ENCODE measurements at places on chromosomes 11 and 22.

GRCh38 chr11:125784678-125785077 is 3.2 kb upstream of the PATE3 start:
- DNase-seq: no peak

- no peak for DNase-seq
These were observed 18.5 kb downstream of the NF2 start for GRCh38 chr22:29621761-29622526.

- DNase-seq: no peak
These were observed 565.8 kb downstream of the BUD13 start for GRCh38 chr11:116207019-116207418.

DNA sequence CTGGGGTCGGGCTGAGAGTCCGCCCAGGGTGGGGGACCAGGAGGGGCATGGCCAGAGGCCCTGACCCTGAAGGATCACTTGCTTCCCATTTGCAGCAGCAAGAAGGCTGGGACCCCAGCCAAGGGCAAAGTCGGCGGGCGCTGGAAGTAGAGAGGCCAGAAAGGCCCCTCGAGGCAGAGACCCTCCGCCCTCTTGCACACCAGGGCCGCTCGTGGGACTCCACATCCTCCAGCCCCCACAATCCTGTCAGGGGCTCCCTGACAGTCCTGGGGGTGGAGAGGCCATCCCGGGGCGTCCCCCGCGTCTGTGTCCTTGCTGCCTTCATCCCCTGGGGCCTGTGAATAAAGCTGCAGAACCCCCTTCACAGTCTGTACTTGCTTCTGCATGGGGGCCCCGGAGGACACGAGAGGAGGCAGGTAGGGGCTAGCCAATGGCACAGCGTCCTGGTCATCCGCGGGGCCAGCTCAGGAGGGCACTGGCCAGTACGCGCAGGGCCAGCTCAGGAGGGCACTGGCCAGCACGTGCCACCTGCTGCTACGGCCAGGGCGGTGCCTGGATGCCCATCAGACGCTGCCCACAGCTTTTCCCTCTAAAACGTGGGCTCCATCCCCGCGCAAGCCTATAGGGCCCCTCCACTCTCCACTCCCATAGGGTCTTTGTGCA is 8.7 kb upstream of the MRPL23 start:
- DNase-seq: no peak

GRCh38 chr11:34599406-34599945 is 21.4 kb upstream of the EHF start:
- no peak for DNase-seq

DNA sequence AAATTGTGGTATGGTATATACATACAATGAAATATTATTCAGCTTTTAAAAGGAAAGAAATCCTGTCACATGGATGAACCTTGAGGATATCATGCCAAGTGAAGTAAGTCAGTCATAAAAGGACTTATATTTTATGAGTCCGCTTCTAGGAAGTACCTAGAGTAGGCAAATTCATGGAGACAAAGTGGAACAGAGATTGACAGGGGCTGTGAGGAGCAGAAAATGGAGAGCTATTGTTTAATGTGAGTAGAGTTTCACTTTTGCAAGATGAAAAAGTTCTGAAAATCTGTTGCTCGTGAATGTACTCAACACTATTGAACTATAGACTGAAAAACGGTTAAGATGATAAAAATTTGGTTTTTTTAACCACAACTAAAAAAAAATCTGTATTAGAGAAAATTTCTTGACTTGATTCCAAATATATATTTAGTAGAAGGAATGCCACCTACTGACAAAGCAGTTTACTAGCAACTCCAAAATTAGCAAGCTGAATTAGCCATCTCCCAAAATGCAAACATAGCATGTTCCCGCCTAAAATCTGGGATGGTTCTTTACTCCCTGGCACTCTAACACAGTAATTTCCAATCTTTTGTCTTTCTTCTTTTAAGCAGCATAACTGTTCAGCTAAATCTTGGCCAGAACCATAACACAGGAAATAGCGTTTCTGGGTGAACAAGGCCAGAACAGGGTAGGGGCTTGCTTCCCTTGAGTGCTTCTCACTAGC is 1.5 kb downstream of the UFD1 start:
- no peak for DNase-seq

DNA sequence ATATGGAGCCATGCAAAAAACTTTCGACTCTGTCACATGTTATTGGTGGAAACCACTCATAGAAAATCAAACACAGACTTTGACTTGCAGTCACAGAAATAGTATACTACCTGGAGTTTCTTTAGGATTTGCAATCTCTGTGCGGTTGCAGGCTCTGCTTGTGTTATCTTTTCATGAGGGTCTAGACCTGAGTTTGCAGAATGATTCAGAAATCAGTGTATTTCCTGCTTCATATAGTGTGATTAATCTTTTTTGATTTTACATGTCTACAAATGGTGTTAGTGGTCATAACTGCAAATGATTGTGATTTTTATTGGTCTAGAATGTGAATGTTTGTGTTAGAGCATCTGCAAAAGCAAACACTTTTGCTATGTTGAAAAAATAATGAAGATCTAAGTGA is 690.2 kb downstream of the NTM start:
- DNase-seq: no peak

DNA sequence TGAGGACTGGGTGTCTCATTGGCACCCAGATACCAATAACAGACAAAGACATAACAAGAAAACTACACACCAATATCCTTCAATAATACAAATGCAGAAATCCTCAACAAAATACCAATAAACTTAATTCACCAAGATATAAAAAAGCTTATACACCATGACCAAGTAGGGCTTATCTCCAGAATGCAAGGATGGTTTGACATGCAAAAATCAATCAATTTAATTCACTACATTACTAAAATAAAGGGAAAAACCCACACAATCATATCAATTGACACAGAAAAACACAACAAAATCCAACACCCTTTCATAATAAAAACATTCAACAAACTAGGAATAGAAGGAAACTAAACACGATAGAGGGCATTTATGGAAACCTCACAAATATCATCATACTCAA is 40.6 kb downstream of the LHFPL7 start:
- DNase-seq: no peak

DNA sequence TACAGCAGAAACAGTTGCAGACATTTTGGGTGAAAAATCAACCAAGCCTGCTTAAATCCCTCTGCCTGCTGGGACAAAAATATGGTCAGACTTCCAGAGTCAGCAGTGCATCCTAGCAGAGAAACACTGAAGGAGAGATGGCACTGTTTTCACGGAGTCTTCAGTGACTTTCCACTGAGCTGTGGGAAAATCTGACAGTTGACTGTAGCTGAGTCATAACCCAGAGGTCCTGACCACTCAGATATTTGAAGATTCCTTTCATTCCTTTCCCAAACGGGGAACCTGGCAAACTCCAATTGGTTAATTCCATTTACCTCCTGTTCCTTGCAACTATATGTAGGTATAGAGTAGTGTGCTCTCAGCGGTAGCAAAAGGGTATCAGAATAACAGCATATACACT is 20.9 kb upstream of the UPB1 start:
- no peak for DNase-seq

DNA sequence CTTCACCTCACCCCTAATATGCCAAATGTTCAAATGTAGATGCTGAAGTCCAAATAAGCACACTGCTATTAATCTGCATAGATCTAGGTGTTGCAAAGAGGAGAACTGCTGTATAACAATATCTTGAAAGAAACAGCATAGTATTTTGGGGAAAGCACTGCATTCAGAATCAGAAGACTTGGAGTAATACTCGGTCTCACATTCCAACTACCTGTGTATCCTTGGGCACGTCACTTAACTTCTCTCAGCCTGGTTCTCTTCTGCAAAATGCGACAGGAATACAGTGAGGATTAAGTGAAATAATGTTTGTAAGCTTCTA is 332 bp upstream of the HMGXB4 start:
- DNase-seq: no peak

GRCh38 chr11:129998107-129998506 is 4.5 kb downstream of the PRDM10 start:
- no peak for DNase-seq

GRCh38 chr11:107844041-107844440 is 14.5 kb downstream of the SLC35F2 start:
- DNase-seq: no peak

GRCh38 chr11:353179-353873 is 16.0 kb upstream of the B4GALNT4 start:
- no peak for DNase-seq

DNA sequence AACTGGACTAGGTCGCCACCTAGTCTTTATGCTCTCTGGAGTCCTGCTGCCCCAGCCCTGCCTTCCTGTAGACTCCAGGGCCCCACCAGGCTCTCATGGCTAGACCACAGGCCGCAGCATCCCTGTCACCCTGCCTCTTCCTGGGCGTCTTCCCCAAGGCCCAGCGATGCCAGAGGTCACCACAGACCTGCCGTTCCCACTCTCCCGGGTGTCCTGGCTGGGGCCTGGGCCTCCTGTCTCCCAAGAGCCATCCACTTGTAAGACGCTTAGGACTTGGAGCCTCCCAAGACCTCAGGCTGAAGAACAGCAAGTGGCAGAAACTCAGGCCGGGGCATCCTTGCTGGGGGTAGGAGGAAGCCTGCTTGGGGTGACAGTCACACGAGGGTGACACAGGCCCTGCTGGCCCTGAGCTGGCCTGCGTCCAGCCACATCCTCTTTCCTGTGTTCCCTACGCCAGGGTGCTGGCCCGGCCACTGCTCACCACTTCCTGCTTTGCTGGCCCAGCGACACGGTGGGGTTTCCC is 2.0 kb upstream of the TCIRG1 start:
- no peak for DNase-seq

- no peak for DNase-seq
These were observed 111.5 kb upstream of the E2F8 start for GRCh38 chr11:19352072-19352770.

DNA sequence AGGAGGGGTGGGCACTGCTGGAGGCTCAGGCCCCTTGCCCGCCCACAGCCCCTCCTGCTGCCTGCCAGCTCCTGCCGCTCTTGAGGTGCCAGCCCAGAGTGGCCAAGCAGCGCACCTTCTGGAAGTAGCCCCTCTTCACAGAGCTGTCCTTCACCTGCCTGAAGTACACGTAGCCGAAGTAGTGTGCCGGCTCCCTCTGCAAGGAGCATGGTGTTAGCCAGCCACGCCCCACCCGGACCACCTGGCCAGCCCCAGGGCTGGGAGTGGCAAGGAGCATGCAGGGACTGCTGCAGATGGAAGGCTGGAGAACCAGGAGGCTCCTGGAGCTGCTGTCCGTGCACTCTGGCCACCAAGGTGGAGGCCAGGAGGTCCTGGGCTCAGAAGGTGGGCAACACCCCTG is 9.6 kb downstream of the DENND6B start:
- no peak for DNase-seq

DNA sequence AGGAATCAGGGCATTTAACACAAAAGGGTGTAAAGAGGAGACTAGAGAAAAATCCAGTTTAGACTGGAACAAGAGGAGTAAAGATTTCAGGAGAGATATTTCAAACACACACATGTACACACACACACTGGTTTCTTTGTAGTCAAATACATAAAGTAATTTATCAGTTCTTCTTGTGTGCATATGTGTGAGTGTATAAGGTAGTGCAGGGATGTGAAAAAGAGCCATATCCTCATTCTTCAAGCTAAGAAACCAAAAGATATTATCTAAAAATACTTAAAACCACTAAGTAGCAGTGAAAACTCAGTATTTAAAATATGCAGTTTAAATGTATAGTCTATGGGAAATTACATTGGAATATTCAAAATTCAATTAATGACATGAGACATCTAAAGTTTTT is 52.5 kb upstream of the CARD18 start:
- no peak for DNase-seq

DNA sequence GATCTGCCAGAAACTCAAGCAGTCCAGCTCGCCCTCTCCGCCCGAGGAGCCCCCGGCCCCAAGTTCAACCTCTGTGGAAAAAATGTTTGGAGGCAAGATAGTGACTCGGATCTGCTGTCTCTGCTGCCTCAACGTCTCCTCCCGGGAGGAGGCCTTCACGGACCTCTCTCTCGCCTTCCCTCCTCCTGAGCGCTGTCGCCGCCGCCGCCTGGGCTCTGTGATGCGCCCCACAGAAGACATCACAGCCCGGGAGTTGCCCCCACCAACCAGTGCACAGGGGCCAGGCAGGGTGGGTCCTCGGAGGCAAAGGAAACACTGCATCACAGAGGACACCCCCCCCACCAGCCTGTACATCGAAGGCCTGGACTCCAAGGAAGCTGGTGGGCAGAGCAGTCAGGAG is 20.8 kb downstream of the USP35 start:
- no peak for DNase-seq

DNA sequence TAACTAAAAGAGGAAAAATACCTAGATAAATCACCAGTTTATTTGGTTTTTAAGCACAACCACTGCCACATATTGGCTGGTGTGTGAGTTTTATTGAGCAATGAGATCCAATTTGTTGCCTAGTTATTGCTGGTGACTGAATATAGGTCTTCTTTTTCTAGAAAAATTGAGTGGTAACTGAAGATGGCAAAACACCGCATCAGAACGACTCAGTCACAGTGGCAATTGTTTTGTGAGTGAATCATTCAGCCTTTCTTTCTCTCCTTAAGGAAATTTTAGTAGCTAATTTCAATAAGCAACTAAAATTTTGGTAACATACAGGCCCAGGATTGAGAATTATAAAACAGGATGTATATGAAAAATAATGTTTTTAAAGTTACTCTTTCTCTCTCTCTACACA is 533.0 kb downstream of the KCNA4 start:
- DNase-seq: no peak

DNA sequence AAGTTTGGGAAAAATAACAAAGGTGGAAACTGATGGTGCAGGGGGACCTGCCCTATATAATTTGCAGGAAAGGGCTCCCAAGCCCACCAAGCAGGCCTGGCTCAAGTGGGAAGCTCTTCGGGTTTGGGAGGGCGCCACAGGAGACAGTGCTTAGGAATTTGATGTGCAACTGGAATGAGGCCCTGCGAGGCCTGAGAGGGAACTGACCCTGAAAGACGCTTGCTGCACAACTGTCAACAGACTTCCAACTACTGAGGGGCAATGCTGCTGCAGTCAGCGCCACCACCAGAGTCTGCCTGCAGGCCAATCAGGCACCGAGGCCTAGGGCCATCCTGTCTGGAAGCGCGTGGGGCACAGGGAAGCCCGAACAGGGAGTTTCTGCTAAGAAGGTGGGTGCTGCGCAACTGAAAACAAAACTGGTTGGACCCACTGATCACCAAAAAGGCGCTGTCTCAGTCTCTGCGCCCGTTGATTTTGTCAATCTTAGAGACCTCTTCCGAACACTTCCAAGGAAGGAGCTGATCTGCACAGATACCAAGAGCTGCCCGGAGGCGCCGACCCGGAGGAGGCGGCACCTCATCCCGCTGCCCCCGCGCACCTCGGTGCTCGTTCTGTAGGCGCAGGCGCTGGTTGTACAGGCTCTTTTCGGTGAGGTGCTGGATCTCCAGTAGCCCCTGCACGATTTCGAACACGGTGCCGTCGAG is 667 bp downstream of the DGCR6L start:
- no peak for DNase-seq

- no peak for DNase-seq
These were observed 4.4 kb downstream of the IL18BP start for GRCh38 chr11:72002841-72003775.

- no peak for DNase-seq
These were observed 181.8 kb downstream of the BUD13 start for GRCh38 chr11:116590844-116591570.

GRCh38 chr11:115920841-115921480 is 416.7 kb upstream of the CADM1 start:
- DNase-seq: no peak

Data from stimulated activated naive B cell treated with anti-CD40 and anti-IgM and Interleukin-4, amounts not matched to agents 10 μg/mL and 1 μg/mL and 100 μg/mL, for 72 hours (primary cell).